ENCODE measurements at places on chromosomes 7 and 10.

DNA sequence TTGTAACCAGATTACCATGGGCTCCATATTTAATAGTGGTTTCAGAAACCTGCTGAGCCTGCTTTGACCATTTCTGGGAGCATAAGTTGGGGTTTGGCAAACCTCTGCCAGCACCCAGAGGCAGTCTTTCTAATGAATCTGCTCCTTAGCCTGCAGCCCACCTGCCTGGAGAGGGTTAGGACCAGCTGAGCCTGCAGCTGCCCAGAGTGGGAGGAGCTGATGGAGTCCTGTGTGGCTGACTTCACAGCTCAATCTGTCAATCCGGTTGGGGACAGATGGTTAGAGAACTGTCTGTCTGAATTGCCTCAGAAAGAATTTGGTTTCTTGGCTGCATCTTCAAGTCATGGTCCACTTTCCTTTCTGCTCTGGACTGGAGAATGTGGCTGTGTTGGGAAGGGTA is 444.6 kb downstream of the NRG3 start:
- DNase-seq: no peak

DNA sequence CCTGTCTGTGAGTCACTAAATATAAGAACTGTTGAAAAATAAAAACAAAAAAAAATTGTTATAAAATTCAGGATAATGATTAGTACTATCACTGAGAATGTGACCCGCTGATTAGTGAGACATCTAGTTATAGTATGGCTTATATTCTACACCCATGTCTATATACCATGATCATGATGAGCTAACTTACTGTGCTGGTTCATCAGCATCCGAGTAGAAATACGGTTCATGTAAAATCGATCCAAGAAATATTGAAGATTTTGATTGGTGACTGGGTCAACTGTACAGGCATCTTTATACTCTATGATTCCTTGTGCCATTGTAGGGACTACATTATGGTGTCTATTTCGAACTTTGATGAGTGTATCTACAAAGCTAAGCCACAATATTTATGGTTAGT is 3.7 kb downstream of the PDK4 start:
- DNase-seq: no peak

DNA sequence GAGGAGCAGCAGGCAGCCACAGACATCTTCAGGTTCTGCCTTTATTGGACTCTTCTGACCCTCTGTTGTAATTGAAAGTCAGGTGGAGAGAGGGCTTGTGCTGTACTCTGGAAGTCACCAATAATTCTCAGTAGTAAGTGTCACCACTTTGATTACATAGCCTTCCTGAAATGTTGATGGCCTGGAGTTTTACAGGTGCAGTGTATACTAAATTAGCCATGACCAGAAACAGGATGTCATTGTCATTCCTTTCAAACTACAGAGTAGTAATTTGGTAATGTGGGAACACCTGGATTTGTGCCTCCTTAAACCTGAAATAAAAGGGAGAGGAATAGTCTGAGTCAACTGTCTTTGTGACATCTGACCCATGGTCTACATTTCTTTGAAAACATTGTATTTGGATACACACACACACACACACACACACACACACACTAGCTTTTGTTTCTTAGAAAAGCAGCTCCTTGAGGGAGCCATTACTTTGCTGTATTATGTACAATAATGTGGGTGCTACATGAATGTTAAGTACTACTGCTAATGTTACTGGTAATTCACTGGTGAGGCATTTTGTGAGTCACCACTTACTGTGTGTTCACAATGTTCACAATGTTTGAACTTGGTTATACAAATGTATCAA is 19.6 kb downstream of the ARL4A start:
- no peak for DNase-seq

DNA sequence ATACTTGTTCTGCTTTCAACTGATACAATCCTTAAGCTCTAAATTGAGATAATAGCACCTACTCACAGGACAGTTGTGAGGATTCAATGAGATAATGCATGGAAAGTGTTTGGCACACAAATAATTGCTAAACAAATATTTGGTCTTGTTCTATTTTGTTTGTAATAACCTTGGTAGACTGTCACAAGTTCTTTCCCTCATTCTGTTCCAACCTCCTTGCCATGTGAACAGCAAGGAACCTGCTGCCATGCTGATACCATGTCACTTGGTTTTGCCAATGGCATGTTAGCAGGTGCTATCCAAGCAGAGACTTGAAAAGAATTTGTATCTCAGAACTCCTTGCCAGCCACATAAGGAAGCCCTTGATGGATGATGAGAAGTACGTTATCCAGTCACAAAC is 24.8 kb upstream of the TECTB start:
- DNase-seq: no peak

DNA sequence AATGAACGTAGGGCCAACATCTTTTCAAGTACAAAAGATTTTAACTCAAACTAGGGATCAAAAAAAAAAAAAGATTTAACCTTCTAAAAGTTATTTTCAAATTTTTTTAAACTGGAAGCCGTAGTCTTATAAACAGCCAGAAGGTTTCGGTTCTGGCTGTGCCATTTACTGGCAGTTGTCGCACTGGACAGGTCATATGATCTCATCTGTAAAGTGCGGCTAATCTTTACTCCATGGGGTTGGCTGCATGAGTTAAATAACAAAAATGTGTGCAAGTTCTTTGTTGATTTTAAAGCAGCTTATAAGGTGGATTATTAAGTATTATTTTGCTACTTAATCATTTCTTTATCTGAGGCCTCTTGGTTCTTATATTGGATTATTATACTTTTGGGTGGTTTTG is 36.6 kb downstream of the TRUB1 start:
- no peak for DNase-seq

- DNase-seq: no peak
Measured at GRCh38 chr7:37504801-37505200, 56.1 kb upstream of the ELMO1 start.

GRCh38 chr10:89869592-89870156 is 168.3 kb downstream of the KIF20B start:
- no peak for DNase-seq

- DNase-seq: no peak
Measured at GRCh38 chr7:24756545-24757352, 515 bp downstream of the GSDME start.

DNA sequence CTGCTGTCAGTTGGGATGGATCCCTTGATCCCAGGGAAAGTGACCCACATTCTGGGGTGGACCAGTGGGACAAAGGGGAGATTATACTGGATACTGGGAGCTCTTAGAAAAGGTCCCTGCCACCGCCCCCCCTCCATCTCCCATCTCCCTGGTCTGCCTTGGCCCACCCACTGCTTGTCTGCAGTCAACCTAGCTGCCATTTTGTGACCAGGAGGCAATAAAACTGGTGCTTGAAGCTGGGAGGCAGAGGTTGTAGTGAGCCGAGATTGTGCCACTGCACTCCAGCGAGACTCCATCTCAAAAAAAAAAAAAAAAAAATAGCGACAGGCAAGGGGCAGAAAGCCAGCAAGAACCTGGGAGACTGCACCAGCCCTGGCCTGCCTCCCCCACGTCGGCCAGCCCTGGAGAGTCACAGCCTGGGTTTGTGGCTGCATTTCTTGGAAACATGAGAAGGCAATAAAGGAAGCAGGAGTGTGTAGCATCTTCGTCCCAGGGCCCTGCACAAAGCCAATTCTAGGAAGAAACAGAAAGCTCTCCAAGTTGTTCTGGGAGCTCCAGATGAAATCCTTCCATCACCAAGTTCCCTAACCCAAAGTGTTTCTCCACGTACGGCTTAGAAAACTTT is 4.7 kb upstream of the ARPC1B start:
- DNase-seq: no peak

DNA sequence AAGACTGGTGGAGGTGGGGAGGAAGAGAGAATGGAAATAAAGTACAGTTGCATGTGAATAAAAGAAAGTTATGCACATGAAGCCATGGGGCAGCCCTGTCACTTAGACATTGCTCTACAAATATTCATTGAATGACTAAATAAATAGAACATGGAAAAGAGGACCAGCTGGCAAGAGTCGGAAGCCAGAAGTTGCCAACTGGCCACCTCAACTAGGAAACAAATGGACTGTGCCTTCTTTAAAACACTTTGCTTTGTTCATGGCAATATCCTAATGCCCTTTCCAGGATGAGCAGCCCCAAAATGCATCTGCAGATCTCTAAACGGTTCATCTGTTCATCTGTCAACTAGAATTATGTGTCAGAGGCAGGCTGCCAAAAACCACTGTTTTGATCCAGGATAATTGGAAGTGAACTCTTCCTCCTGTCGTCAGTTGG is 157.3 kb downstream of the NOC3L start:
- no peak for DNase-seq

DNA sequence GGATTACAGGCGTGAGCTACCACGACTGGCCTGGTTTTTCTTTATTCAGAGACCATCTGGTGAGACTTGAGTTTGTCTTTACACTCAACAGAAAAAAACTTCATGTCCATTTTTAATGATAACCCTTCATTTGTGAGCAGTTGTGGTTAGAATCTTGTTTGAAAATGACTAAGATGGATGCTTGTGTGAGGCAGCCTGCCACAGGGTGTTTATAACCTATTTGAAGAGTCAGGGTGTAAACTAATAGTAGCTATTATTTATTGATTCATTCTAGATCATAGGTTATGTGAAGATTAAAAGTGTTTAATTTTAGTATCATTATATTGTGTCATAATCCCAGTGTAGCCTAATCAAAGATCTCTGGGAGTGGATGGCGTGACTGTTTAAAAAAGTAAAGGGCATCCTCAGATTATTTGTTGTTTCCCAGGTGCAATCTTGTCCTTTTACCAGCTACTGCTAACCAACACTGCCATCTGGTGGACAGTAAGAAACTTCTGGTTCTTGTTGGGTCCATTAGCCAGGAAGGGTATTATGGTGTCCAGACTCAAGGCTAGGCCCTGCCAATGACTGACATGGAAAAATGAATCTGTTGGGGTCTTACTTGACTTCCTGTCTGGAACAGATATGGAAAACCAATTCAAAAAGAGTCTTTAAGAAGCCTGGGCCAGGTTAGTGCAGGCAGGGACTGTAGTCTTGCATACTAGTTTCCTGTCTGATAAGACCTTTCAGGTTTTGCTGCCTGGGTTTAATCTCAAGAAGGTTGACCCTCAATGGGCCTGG is 24.9 kb downstream of the NRBF2 start:
- DNase-seq: no peak

DNA sequence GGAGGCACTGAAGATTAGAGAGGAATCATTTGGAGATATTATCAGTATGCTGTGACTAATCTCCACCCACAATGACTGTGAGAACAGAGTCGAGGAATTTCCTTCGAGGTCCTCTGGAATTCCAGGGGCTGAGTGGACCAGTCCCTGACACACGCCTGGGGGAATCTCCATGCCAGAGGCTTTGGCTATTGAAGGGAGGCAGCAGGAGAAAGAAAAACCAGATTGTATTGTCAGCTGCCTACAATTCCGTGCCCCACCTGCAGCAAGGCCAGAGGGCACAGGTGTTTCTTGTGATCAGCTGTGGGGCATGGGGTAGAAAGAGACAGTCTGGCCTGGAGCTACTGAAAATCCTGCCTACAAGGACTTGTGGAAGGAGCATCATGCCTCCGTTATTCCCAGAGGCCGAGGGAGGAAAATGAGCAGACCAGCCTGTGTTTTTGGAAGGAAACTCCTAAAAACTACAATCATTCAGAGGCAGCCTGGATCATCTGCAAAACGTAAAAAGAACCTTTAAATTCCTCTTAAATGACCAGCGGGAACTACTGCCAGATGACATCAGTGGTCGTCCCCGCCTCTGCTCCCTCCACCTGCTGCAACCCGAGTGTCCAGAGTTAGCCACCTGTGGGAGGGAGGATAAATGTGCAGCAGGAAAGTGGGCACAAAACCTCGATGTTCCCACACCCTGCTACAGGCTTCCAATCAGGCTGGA is 25.4 kb upstream of the ANK3 start:
- no peak for DNase-seq

DNA sequence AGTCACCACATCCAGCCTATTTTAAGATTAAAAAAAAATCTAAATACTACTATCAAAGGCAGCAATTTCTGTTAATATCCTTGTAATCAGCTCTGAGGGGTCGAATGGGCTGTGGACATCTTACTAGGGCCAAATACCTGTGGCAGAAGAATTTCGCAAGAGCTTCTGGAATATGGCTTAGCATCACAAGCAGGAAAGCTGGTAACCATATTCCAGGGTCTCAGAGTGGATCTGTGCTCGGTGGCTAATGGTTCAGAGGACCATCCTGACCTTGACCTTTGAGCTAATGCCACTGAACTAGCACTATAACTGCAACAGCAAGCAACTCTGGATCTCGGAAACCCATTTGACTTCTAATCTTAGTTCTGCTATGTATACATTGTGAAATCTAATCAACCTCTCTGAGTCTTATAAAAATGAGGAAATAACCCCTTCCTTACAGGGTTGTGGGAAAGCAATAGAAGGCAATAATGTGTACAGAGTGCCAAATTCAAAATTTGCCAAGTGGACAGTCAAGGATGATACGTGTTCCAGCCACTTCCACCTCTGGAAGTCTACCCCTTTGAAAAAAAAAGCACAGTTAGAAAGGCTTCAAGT is 65.5 kb downstream of the CYP26A1 start:
- DNase-seq: no peak

DNA sequence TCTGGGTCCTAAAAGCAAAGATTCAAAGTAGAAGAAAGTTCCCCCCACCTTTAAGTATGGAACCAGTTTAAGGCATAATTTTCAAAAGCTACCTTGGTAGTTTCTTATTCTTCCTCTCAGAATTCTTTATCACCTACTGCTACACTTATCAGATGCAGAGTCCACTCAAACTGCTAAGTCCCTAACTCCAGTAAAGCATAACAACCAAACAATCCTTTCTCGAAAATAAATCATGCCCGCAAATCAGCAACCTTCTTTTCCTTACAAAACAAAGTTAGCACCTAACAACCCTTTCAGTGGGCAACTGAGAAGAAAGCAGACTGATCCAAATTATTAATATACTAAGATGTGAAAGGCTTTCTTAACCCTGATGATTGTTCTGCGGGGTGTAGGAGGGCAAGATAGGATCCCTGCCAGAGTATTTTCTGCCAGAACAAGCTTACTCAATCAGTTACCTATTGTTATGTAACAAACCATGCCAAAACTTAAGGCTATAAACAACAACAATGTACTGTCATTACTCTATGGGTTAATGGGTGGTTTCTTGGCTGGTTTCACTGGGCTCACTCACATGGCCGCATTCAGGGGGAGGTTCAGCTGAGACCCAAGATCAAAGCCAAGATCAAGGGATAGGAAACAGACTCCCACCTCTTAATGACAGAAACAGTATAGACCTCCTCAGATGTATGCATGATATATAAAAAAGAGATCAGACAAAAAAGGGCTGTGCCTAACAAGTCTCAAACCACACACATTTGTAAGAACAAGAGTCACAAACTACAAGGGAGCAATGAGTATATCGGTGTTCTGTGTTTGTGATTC is 42.0 kb downstream of the CCDC6 start:
- no peak for DNase-seq

GRCh38 chr7:56491636-56492425 is 375.6 kb upstream of the NUPR2 start:
- no peak for DNase-seq

GRCh38 chr10:31090894-31091607 is 59.4 kb upstream of the ZNF438 start:
- DNase-seq: no peak

- DNase-seq: no peak
Measured at GRCh38 chr10:109025172-109025571, 898.1 kb downstream of the XPNPEP1 start.

GRCh38 chr7:110988348-110988747 is 102.6 kb upstream of the LRRN3 start:
- DNase-seq: no peak

- DNase-seq: no peak
Measured at GRCh38 chr7:149880638-149881311, 7.0 kb downstream of the ATP6V0E2 start.

All from activated CD8-positive, alpha-beta memory T cell treated with anti-CD3 and anti-CD28 coated beads for 4 hours (primary cell).